Fibroblast of the conjunctiva (primary cell): ENCODE measurements at places on chromosomes 7 and 10.

- DNase-seq: peak; percentile 98
Measured at GRCh38 chr10:17001961-17002749, 127.5 kb downstream of the CUBN start.

GRCh38 chr7:4650433-4651047, 31.6 kb upstream of the FOXK1 start:
- peak; percentile 21 for DNase-seq

DNA sequence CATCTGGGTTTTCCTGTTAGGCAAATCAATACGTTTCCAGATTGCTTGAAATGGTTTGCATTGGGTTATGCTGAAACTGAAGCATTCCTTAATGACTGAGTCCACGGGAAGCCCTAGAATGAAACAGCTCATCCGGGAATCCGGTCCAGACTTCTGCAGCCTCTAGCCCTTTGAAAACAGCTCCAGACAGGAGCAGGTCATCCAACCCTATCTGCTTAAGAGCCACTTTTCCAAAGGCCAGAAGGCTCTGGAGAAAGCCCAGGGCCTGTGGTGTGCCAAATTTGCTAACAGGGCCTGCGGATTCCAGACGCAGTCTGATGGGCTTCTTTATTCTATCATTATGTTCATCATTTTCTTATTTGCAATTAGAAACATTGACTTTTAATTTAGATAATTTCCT, 265.4 kb downstream of the SKIDA1 start:
- no peak for DNase-seq

DNA sequence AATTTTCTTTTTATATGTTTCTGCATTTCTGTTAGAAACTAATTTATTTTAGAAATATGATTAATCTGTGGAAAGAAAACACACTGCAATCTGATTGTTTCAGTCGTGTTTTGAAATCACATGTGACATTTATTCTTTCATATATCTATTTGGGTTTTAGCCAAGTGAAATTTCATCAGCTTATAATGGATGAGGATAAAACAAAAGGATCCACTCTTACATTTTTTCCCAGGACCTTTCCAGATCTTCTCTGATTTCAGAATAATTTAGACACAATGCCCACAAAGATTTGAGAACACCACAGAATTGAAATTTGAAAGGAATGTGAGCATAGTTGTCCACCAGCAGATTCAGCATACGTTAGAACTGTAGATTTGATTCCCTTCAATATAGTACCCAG, 29.1 kb downstream of the CBLL1 start:
- no peak for DNase-seq

DNA sequence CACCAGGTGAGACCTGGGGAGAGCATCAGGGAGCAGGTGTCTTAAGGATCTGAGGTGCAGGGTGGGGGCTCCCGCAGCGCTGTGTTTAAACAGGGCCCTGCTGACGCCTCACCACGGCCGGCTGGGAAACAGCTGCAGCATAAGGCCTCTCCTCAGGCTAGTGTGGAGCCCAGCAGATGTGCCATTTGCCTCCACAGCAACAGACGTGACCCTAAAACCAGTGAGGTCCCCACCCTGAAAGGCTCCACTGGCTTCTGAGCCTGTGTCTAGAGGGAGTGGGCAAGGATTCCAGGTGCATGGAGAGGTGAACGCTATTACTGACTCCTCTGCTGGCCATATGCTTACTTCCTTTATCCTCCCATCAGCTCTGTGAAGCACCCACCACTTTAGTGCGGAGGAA, 47.8 kb downstream of the SYPL1 start:
- DNase-seq: no peak

DNA sequence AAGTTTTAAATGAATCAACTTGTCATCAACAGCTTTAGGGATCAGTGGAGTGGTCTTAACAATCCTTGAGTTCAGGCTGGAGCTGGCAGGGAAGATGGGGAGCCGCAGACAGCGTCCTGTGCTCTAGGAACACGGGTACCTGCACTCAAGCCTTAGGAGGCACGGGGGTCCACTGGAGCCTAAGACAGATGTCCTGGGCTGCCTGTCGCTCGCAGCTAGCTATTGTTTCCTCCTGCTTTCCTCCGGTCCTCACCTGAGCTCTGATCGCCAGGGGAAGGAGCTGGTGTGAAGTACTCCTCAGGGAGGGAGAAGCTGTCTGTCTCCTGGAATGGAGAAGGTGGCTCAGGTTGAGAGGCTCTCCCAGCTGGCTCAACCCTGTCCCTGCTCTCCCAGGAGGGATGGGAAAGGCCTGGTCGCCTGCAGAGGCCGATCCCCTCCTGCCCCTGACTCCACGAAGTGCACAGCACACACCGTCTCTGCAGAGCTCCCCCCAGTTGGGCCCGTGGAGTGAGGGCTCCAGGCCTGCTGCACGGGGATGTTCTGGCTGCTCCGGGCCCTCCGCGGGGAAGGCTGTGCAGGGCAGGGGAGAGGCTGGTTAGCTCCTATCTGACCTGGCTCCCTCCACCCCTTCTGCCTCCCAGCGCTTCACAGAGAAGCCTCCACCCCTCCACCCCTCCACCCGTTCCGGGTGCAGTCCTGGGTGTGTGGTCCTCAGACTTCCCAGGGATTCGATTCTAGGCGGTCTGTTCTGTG, 14.5 kb upstream of the PYROXD2 start:
- DNase-seq: no peak
